T follicular helper cell (primary cell): ENCODE measurements at places on chromosomes 12 and 14.

GRCh38 chr14:73524493-73524892 lies 12.4 kb upstream of the ACOT1 start:
- DNase-seq = no peak

- DNase-seq = no peak
Measured at GRCh38 chr12:124553862-124554428, 13.5 kb downstream of the NCOR2 start.

GRCh38 chr12:69108037-69108436 lies 131.3 kb upstream of the CPSF6 start:
- DNase-seq = no peak

DNA sequence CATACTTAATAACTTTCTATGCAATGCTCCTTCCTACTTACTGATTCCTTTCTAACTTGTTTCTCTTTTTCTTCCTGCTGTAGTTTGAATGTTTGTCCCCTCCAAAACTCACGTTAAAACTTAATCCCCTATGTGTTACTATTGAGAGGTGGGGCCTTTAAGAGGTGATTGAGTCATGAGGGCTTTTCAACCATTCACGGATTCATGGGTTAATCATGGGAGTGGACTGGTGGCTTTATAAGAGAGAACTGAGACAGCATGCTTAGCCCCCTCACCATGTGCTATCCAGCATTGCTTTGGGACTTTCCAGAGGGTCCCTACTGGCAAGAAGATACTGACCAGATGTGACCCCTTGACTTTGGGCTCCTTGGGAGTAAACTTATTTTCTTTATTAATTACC lies 66.0 kb upstream of the TRIM9 start:
- no peak for DNase-seq

GRCh38 chr14:26841920-26842741 lies 244.3 kb upstream of the NOVA1 start:
- no peak for DNase-seq

- no peak for DNase-seq
Measured at GRCh38 chr12:105455261-105455660, 124.8 kb downstream of the C12orf75 start.

DNA sequence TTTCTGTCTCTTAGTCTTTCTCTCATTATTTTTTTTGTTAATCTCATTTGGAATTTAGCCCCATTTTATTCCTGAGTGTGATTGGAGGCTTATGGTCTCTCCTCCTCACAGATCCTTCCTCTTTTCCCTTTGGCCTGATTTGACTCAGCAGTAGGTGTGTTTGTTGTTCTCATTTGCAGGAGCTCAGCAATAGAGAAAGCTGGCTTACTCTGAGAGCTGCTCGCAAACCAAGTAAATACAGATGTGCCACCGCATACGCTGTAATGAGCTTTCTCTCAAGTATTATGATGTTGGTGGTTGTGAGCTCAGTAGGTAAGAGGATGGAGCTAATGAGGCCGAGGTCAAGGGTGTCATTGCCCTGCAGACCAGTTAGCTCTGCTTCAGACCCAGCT lies 206.5 kb downstream of the ETV6 start:
- no peak for DNase-seq

- no peak for DNase-seq
Measured at GRCh38 chr12:5466521-5466960, 34.6 kb downstream of the NTF3 start.

GRCh38 chr14:64725879-64726584 lies 21.8 kb downstream of the PLEKHG3 start:
- DNase-seq = no peak

- no peak for DNase-seq
Measured at GRCh38 chr12:29769162-29769858, 14.4 kb downstream of the TMTC1 start.

DNA sequence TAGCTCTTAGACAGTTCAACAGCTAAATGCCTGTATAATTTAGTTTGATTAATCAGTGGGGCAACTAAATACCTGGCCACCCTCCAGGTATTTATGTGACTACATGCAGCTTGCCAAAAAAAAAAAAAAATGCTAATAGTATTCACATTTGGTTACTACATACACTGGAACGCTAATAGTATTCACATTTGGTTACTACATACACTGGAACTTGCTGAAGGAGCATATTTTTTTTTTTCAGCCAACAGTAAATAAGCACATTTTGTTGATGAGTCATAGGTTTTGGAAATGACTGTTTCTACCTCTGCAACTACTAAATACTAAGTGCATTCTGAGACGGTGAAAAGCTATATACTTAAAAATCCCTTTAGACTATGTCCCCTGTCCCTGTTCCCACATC lies 1172.3 kb downstream of the LRFN5 start:
- no peak for DNase-seq

DNA sequence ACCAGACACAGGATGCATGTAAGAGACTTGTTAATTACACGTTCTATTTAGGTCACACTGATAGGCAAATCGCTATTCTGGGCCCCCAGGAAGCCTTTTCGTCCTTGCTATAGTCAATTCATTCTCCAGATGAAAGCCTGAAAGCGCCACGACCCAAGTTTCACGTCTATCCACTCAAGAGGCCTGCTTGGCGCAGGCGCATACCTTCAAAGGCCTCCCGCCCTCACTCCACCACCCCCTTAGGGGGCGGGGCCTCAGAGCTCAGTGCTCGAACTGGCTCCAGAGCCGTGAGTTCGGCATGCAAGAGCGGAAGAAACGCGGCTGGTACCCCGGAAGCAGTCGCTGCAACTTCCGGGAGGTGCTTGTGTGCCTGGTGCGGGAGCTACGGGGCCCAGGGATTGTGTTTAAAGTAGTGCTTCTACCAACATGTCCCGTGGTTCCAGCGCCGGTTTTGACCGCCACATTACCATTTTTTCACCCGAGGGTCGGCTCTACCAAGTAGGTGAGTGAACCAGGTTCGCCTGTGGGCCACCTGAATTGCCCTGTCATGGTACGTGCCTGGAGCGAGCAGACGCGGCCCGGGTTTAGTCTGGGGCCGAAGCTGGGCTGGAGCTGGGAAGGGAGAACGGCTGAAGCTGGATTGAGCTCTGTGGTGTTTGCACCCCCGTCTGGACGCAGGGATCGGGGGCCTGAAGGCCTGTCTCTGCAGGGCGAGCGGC lies at the start of gene PSMA6:
Gene PSMA6 (plus strand): TSS at position 332 of the 719 bp plus-strand sequence. CDS start 95 bp downstream, at position 427.
- peak; percentile 99 for DNase-seq

- DNase-seq = no peak
Measured at GRCh38 chr12:14843425-14843887, at the start of gene ART4. ART4 (minus strand) TSS chr12:14843526; CDS start chr12:14843113, 413 bp downstream.

- DNase-seq = no peak
Measured at GRCh38 chr12:709455-710020, 42.8 kb upstream of the WNK1 start.

- DNase-seq = no peak
Measured at GRCh38 chr12:122130150-122130549, 43.9 kb downstream of the IL31 start.

- DNase-seq = no peak
Measured at GRCh38 chr12:59282999-59283398, 312.8 kb upstream of the SLC16A7 start.

GRCh38 chr12:18135086-18135485 lies 45.1 kb upstream of the RERGL start:
- DNase-seq = no peak

- DNase-seq = no peak
Measured at GRCh38 chr14:23117371-23118020, 1.6 kb downstream of the CEBPE start.

DNA sequence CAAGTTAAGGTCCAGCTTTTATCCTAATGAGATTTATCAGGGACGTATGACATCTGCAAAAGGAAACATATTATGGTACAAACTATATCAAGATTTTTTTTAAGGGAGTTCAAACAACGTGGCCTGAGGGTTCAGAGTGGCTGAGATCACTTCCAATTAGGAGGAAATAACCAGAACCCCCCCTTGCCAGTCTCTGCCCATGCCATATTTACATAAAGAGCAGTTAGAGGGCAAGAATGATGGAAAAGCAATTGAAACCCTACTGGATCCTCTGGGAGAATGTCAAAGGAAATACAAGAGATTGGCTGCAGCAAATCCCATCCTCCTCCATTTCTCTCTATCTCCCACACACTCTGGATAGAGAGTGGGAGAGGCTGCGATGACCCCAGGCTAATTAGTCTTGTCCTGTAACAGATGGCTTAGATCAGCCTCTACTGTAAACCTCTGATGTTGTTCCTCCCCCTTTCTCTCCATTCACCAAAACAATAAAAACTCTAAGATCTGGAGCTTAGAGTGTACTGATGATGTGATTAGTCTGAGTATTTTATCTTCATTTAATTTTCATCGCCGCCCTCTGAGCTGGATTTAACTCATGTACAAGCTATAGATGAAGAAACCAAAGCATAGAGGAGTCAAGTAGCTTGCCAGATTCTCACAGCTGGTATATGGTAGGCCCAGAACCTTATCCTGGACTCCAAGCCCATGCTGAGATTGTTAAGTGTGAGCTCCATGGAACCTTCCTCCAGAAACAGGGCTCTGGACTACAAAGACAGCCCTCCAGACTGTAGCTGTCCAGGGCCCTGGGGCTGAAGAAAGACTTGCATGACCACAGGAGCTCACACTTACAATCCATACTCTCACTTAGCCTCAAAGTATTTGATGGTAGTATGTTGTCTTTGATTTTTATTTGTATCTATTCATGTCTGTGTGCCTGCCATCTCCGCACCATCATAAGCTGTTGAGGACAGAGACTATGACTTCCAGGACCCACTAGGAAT lies 54.1 kb upstream of the GNG2 start:
- DNase-seq = no peak

DNA sequence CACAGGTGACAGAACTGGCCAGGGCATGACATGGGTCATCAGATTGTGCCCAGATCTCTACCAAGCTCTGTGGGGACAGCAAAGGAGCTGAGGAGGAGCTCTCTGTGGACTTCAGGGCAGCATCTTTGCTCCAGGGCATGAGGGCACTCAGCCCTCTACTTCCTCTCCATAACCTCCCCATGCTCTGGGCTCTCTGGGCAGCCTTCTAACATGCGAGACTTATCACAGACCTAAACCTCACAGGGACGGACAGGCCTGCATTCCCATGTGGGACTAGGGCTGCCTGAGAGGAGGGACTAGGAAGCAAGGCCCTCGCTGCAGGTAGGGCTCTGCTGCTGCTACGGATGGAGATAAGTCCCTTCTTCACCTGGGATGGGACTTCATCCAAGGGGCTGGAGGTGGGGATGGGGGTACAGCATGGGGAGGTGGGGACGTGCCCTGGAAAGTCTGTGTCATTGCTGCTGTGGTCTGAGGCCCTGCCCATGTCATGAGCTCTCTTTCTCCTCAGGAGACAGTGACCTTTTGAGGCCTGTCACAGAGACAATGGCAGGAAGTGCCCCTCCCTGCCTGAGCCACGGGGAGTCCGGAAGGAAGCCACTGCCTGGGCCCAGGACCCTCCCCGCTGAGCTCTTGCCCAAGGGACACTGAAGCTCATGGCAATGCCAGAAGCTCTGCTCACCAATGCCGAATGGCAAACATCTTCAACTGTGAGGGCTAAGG lies 44.1 kb downstream of the PITPNM2 start:
- DNase-seq = peak; percentile 5

DNA sequence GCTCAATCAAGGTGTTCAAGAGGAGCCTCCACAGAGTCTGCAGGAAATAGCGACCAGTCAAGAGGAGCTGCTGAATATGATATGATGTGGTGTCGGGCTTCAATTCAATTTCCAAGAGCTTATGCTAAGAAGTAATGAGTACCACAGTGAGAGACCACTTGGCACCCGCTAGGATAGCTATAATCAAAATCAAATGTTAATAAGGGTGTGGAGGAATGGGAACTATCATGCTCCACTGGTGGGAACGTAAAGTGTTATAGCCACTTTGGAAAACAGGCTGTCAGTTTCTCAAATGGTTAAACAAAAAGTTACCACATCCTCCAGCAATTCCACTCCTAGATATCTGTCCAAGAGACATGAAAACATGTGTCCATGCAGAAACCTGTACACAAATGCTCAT lies 6.7 kb downstream of the POLR3B start:
- no peak for DNase-seq

DNA sequence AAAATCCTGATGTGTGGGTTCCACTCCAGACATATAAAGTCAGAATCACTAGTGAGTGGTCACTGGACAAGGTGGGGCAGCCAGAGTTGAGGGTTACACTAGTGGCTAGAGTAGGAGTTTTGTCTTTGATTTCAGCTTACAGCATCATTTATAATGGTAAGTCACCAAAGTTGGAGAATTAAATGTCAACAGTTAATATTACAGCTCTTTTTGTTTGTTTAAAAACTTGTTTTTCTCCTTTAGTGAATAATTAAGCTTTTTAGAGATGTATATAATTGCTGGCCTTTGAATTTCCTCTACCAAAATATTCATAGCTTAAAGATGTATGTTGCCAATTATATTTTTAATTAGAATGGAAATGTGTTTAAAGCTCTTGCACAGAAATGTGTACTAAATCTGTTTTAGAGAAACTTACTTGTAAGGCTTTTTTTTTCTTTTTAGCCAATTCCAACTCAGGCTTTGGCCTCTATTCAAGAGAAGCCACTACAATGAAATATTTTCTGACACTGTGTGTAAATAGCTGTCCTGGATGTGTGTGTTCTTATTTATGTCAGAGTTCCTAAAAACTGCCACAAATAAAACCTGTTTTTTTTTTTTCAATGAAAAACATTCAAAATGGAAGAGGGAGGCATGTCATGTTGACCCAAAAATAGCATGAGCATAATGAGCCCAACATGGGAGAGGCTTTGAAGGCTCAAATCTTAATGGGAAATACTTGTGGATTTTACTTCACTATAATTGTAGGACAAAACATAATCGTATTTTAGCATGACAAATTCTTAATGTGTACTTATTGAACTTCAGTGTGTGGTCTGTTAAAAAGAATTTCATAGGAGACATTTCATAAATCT lies 92.2 kb downstream of the TBC1D30 start:
- no peak for DNase-seq

DNA sequence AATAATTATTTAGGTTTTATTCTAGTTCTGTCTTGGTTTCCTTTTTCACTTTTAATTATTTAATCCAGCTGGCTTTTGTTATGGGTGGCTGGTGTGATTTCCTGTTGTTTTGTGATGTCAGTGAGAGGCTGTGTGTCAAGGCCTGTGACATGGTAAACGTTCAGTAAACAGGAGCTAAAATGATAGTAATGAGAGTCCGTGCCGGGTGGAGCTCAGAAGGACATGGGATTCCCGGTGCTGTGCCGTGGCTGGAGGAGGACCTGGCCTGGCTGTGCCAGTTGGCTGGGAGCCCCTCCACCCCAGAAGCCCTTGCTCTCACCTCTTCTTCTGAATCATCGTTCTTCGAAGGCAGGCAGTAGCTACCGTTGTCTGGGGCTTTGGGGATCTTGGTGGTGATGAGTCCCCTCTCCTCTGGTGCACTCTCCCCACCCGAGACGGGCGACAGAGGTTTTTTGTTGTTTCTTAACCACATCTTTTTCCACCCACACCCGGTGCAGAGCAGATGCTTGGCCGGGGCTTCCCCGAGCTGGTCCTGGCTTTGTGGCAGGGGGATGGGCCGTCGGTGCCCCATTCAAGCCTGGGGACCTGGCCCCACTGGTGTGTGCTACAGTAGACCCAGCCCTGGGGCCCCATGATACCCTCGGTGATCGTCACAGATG lies 29.1 kb downstream of the SH2B3 start:
- DNase-seq = peak; percentile 79
